ENCODE measurements at places on chromosomes 11 and 22. TPM values are rescaled to one million over a fixed set of nuclear protein-coding genes. Genes with fewer than 3 reads are reported as not detected.

GRCh38 chr11:17244046-17244445 lies 32.5 kb upstream of the NUCB2 start:
- no peak for DNase-seq

TREH gene
- not detected for total RNA-seq

- DNase-seq = no peak
Measured at GRCh38 chr11:44033411-44033850, 14.3 kb upstream of the ACCSL start.

- no peak for DNase-seq
Measured at GRCh38 chr22:44317886-44318637, 5.3 kb upstream of the SHISAL1 start.

DNA sequence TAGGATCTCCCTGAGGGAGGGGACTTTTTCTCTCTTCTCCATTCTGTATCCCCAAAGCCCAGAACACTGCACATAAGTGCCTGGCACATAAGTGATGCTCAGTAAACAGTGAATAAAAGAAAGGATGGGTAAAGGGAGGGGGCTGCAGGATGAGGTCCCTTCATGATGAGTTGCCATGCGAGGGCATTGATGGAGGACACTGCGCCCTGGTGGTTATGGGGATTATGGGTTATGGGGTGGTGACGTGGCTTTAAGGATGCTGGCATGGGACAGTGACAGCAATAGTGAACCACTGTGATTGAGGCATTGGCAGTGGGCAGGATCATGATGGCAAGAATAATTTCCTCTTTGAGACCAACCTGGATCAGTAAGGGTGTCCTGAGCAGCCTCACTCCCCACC lies 43.9 kb upstream of the LRRC32 start:
- no peak for DNase-seq

GSTT2B gene
- total RNA-seq = not detected

OR5AK2 gene
- not detected for total RNA-seq

GRCh38 chr11:118896472-118896913 lies 12.8 kb downstream of the CXCR5 start:
- DNase-seq = no peak

DNA sequence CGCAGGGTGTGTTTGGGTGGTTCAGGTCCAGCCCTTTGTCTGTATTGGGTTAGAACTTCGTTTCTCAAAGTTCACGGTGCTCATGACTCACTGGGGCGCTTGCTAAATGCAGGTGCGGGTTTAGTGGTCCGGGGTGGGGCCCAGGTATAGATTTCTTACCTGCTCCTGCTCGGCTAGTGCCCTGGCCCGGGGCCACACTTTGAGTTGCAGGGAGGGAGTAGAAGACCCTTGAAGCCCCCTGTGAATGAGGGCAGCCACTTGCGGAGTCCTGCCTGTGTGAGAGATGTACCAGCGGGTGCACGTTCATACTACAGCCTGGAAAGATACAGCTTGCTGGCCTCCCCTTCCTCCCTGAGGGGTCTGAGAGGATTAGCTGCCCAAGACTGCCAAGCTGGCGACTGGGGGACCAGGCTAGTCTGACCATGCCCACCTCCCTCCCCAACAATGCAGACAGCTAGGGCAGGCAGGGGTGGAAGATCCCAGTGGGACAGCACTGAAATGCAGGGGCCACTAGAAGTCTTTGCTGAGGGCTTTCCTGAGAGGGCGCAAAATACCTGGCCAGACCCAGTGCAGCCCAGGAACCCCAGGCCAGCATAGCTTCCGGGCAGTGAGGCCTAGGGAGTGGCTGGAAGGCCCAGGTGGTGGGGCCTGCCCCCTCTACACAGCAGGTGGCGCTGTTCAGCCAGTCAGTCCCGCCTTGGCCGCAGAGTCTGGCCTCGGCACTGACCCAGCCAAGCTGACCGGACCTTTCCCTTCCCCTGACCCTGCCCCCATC lies 5.1 kb upstream of the MYRF start:
- DNase-seq = peak; percentile 62

CSNK2A3 gene
- total RNA-seq = 3.3 TPM

DNA sequence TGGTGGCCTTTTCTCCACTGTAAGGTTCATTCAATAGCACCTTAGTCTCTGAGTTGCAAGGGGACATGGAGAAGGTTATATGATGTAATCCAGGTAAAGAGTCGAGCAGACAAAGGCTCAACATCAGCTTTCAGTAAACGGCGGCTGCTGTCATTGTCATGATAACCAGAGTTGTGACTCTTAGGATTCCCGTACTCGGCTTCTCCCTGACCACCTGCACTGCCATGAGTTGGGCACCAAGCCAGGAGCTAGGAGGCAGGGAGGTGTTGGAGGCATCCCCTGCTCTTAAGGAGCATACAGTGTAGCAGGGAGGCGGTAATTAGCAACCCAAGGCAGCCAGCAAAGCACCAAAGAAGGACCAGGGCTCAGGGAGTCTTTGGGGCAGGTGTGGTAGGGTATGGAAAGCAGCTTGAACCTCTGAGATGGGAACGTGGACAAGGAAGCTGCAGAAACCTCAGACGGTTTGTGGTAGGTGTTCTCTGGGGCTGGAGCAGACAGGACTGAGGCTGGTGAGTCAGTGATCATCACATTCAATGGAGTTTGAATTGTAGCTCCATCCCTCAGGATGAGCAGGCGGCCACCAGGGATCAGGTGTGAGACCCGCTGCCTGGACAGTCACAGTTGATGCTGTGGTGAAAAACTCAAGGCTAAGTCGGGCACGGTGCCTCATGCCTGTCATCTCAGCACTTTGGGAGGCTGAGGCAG lies 31.7 kb downstream of the LIF start:
- DNase-seq = peak; percentile 35

DNA sequence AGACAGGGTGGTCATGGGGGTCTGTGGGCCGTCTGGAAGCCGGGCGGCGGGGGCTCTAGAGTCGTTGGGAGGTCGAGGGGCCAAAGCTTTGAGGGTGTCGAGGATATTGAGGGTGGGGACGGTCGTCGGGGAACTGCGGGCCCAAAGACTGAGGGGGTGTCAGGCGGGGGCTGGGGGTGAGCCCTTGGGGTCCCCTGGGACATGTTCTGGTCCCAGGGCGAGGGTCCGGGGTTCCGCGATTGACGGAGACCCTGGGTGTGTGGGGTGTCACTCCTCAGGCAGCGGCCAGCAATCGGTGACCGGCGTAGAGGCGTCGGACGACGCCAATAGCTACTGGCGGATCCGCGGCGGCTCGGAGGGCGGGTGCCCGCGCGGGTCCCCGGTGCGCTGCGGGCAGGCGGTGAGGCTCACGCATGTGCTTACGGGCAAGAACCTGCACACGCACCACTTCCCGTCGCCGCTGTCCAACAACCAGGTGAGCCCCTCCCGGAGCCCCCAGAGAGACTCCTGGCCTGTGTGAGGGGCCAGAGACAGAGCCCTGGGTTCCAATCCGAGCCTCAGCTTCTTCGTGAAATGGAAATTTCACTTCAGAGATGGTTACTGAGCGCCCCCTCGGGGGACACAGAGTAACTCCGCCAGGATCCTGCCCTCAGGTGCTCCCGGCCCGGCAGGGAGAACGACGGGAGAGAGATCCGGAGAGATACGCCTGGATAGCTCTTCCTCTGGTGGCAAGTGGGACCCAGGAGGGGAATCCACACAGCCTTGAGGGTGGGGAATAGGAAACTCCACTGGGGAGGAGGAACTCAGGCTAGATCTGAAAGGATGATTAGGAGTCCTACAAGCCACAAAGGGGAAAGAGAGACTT lies 714 bp downstream of the SDF2L1 start:
- peak; percentile 80 for DNase-seq

GRCh38 chr11:67535561-67535960 lies 12.3 kb upstream of the CABP2 start:
- no peak for DNase-seq

- DNase-seq = no peak
Measured at GRCh38 chr11:73325036-73325981, 17.2 kb downstream of the ARHGEF17 start.

All from activated CD8-positive, alpha-beta T cell treated with anti-CD3 and anti-CD28 coated beads, Interleukin-2, amount 10 ng/mL, durations not matched to agents 7 days and 5 days (primary cell).